T-helper 2 cell treated with Interferon-gamma antibody and Interleukin-4, amounts not matched to agents 5 μg/mL and 100 μg/mL, for 36 hours (primary cell): ENCODE measurements at places on chromosomes 16 and 17.

DNA sequence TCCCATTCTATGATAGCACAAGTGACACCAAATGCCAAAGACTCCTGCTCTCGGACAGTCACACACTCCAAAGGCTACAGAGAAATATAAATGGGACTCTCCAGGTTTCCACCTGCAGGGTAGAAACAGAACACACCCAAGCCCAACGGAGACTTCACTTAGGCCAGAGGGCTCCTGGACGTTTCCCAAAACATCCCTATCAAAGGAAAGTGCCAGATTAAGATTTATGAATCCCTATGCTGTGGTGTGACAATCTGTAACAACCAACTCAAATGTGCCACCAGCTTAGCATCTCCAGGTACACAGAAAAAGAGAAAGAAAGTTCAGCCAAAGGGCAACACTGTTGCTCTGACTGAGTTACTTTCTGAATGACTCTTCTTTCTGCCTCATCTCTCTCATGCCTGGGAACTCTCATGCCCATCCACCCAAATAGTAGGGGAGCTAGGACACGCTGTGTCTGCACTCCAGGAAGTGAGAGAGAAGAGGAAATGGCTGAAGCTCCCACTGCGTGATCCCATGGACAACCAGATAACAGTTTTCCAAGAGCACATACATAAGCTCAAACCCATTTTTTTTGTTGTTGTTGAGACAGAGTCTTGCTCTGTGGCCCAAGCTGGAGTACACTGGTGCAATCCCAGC lies 49.7 kb downstream of the SMG6 start:
- peak; percentile 65 for DNase-seq
- H3K4me3 ChIP-seq, result peak overlapping the region; percentile 71
- peak overlapping the region; percentile 97 for H3K27ac ChIP-seq
- peaks cover 71% of the 10 kb centered on the region for H3K36me3 ChIP-seq

GRCh38 chr16:144797-145252 lies 6.4 kb upstream of the NPRL3 start:
- no peak overlapping the region for H3K4me3 ChIP-seq
- H3K4me1 ChIP-seq, result no peaks in the 10 kb centered on the region
- DNase-seq, result no peak
- H3K27ac ChIP-seq, result no peak overlapping the region
- peaks cover 18% of the 10 kb centered on the region for H3K27me3 ChIP-seq

GRCh38 chr17:17886226-17886625 lies 49.4 kb upstream of the SREBF1 start:
- H3K27ac ChIP-seq, result no peak overlapping the region
- no peak for DNase-seq
- peaks cover 2% of the 10 kb centered on the region for H3K36me3 ChIP-seq
- no peak overlapping the region for H3K4me3 ChIP-seq
- no peaks in the 10 kb centered on the region for H3K27me3 ChIP-seq

DNA sequence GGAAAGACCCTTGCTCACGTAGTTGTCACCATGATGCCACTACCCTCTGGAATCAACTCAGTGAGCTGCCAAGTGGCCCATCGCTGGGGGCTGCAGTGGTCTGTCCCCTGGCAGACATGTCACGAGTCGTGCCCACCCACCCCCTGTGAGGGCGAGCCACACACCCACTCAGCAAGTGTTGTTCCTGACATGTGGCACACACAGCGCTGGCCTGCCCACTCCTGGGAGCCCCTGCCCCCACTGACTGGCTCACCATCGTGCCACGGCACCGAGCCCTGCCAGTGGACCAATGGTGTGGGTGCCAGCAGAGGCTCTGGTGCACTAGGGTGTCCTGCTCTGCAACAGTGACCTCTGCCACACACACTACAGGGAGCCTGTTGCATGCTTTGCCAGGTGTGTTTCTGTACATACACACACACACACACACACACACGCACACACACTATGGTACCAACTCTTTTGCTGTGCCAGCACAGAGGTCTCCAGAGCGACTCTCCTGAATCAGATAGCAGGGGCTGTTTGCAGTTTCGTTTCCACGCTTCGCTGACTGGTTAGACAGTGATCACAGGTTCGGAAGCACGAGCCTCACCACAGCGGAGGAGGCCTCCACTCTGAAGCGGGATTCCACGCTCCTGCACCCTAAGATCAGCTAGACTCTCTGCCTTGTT lies 7.7 kb downstream of the RTN4RL1 start:
- no peak for DNase-seq
- H3K4me3 ChIP-seq, result no peak overlapping the region
- peaks cover 35% of the 10 kb centered on the region for H3K27me3 ChIP-seq
- H3K27ac ChIP-seq, result no peak overlapping the region
- H3K4me1 ChIP-seq, result peaks cover 2% of the 10 kb centered on the region

DNA sequence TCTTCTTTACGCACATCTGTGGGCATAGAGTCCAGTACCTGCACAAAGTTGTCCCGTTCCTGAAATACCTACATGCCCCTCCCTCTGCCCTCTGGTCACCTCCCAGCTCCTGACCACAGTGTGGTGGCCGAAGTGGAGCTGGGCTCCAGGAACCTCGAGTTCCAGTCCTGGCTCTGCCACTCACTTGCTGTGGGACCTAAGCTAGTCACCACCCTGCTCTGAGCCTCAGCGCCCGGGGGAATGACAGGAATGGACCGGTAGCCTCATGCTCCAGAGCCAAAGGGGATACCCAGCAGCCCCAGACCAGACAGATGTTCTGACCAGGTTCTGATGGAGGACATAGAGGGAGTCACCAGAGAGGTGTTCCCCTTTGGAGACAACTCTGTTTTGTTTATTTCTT lies 26.7 kb upstream of the ITGA3 start:
- no peaks in the 10 kb centered on the region for H3K36me3 ChIP-seq
- H3K27ac ChIP-seq, result no peak overlapping the region
- H3K4me3 ChIP-seq, result no peak overlapping the region

- peak overlapping the region; percentile 95 for H3K4me3 ChIP-seq
- H3K27me3 ChIP-seq, result no peaks in the 10 kb centered on the region
- peaks cover 48% of the 10 kb centered on the region for H3K36me3 ChIP-seq
- peak; percentile 47 for DNase-seq
- H3K27ac ChIP-seq, result peak overlapping the region; percentile 98
- H3K4me1 ChIP-seq, result peaks cover 22% of the 10 kb centered on the region
Measured at GRCh38 chr17:41689497-41690299, 1.0 kb downstream of the EIF1 start.

DNA sequence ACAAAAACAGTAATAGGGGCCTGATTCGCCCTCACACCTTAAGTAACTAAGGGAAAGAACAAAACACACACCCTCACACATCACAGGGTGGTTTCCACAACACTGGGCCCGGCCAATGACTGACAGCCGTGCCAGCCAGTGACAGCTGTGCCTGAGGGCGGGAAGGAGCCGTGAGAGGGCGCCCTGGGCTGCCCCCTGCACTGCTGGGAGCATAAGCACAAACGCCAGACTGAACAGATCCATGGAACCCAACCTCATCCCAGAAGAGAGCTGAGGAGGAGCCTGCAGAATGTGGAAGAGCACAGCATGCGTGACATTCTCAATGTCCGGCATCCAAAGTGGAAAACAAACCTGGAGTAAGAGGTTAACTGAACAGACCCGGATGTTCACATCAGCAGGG lies 16.0 kb downstream of the CSNK1D start:
- H3K27ac ChIP-seq, result peak overlapping the region; percentile 62
- peaks cover 3% of the 10 kb centered on the region for H3K4me1 ChIP-seq
- no peak overlapping the region for H3K4me3 ChIP-seq

DNA sequence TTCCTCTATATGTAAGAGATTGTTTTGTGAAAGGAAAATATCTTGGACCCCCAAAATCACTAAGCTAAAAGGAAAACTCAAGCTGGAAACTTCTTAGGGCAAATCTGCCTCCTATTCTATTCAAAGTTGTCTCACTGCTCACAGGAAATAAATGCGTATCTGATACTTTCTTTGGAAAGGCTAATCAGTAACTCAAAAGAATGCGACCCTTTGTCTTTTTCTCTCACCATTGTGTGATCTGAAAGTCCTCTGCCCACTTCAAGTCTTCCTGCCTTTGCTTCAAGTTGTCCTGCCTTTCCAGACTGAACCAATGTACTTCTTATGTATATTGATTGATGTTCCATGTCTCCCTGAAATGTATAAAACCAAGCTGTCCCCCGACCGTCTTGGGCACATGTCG lies 157.3 kb downstream of the KIF2B start:
- H3K27me3 ChIP-seq, result no peaks in the 10 kb centered on the region
- DNase-seq, result no peak
- no peak overlapping the region for H3K4me3 ChIP-seq
- H3K27ac ChIP-seq, result no peak overlapping the region
- no peaks in the 10 kb centered on the region for H3K4me1 ChIP-seq

DNA sequence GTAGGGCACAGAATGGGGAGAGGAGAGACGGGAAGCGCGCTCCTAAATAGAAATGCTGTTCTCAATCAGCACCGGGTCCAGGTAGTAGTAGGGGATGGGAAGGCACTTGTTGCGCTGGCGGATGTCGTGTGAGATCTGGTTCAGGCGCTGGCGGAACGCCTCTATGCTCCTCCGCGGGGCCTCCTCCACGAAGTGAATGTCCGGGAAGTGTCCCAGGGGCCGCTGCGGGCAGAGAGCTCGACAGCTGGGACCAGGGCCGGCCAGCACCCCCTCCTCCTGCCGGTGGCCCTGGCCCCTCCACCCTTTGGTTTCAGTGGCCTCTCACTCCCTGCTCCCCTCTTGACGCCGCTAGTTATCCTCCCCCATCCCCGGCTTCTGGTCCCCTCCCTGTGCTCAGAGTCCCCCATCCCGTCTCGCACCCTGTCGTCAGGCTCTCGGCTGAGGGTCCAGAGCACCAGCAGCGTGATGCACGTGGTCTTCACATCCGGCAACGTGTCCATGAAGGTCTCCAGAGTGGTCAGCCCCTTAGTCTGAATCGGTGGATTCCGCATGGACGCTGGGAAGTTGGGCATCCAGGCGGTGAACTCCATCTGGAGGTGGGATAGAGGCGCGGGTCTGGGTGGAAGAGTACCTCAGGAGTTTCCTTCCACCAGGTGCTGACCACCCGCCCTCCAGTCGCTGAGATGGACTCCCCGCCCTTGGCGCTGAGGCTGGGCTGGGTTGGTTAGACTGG lies 14.6 kb downstream of the ALOX12B start:
- H3K27me3 ChIP-seq, result peaks cover 57% of the 10 kb centered on the region
- peak overlapping the region; percentile 56 for H3K4me3 ChIP-seq
- DNase-seq, result peak; percentile 12
- no peak overlapping the region for H3K27ac ChIP-seq

DNA sequence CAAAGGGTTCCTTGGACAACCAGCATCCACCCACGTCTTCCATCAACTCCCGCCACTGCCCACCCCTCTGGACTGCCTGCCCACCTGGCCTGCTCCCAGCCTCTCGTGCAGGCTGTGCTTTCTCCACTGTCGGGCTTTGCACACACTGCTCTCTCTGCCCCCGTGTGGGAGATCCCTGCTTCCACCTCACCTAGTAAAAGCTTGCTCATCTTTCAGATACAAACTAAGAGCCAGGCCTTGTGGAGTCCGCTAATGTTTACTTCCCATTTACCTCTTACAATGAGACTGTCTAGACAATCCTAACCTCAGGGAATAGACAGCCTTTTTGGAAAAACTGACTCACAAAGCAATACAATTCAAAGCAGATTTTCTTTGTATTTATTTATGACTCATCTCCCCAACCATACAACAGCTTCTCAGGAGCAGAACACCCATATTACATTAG lies 67.6 kb downstream of the USP31 start:
- DNase-seq, result no peak
- no peaks in the 10 kb centered on the region for H3K27me3 ChIP-seq
- peaks cover 4% of the 10 kb centered on the region for H3K4me1 ChIP-seq
- H3K36me3 ChIP-seq, result peaks cover 25% of the 10 kb centered on the region

GRCh38 chr17:50361561-50362480 lies 11.2 kb downstream of the MRPL27 start:
- peaks cover 18% of the 10 kb centered on the region for H3K36me3 ChIP-seq
- peak overlapping the region; percentile 44 for H3K4me3 ChIP-seq
- no peaks in the 10 kb centered on the region for H3K27me3 ChIP-seq
- peak overlapping the region; percentile 53 for H3K27ac ChIP-seq

DNA sequence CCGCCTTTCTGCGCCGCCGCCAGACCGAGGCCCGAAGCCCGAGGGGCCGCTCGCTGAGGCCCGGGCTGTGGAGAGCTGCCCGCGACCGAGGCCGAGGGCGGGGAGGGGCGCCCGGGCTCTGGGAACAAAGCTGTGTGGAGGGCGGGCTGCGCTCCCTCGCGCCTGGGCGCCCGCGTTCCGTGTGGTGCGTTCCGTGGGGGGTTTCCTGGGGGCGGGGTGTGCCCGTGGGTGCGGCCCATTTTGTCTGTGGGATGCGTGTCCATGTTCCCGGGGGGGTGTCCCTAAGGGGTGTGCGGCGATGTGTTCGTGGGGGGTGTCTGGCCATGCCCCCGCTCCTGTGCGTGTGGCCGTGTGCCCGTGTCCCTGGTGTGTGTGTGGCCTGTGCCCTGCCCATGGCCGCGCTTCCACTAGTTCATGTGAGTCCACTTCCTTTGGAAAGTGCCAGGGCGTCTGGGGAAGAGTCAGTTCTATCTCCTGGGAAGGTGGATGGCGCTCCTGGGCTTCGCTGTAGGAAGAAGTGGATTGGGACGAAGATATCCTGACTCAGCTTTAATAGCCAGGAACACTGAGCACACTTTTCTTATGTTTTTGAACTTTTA lies 520 bp downstream of the JPT2 start:
- peak overlapping the region; percentile 80 for H3K27ac ChIP-seq
- no peaks in the 10 kb centered on the region for H3K27me3 ChIP-seq
- H3K36me3 ChIP-seq, result peaks cover 24% of the 10 kb centered on the region

GRCh38 chr17:55295411-55296170 lies 30.8 kb downstream of the HLF start:
- no peak overlapping the region for H3K27ac ChIP-seq
- H3K4me3 ChIP-seq, result no peak overlapping the region
- peaks cover 5% of the 10 kb centered on the region for H3K27me3 ChIP-seq
- no peaks in the 10 kb centered on the region for H3K4me1 ChIP-seq
- H3K36me3 ChIP-seq, result no peaks in the 10 kb centered on the region

- no peak overlapping the region for H3K27ac ChIP-seq
- H3K4me3 ChIP-seq, result no peak overlapping the region
- H3K4me1 ChIP-seq, result peaks cover 5% of the 10 kb centered on the region
- peaks cover 17% of the 10 kb centered on the region for H3K27me3 ChIP-seq
Measured at GRCh38 chr16:66367968-66368891, 1.7 kb downstream of the CDH5 start.

GRCh38 chr16:59759296-59759695 lies 1025.2 kb upstream of the GOT2 start:
- H3K36me3 ChIP-seq, result no peaks in the 10 kb centered on the region
- no peak overlapping the region for H3K27ac ChIP-seq
- no peak overlapping the region for H3K4me3 ChIP-seq
- DNase-seq, result no peak

DNA sequence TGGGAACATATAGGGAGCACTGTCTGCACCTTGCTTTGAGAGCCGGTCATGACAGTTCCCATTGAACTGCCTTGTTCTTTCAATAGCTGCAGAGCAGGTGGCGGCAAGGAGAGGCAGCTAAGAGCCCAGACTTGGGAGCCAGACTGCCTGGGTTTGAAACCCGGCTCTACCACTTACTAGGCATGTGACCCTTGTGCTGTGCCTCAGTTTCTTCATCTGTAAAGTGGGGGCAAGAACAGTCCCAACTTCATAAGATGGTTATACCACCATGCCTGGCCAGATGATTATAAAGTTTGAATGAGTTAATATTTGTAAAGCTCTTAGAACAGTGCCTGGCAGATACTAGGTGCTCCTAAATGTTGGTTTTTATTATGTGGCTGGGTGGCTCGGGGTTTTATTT lies 14.4 kb downstream of the ERBB2 start:
- no peak overlapping the region for H3K4me3 ChIP-seq
- no peaks in the 10 kb centered on the region for H3K36me3 ChIP-seq
- H3K27ac ChIP-seq, result no peak overlapping the region
- DNase-seq, result no peak
- no peaks in the 10 kb centered on the region for H3K4me1 ChIP-seq

GRCh38 chr16:81000873-81001272 lies 5.8 kb downstream of the CMC2 start:
- no peak overlapping the region for H3K27ac ChIP-seq
- H3K27me3 ChIP-seq, result no peaks in the 10 kb centered on the region
- H3K4me3 ChIP-seq, result no peak overlapping the region
- H3K4me1 ChIP-seq, result peaks cover 59% of the 10 kb centered on the region
- no peak for DNase-seq
